ENCODE measurements at places on chromosomes 12 and 14. TPM values are rescaled to one million over a fixed set of nuclear protein-coding genes. Genes with fewer than 3 reads are reported as not detected.
A peak's percentile ranks its signal among the peaks of the same experiment; 100 is the strongest.

- no peak overlapping the region for H3K4me3 ChIP-seq
- H3K27ac ChIP-seq, result no peak overlapping the region
- no peaks in the 10 kb centered on the region for H3K36me3 ChIP-seq
- DNase-seq, result no peak
- peaks cover under 1% of the 10 kb centered on the region for H3K4me1 ChIP-seq
Measured at GRCh38 chr12:111041091-111041490, 120.7 kb upstream of the MYL2 start.

GRCh38 chr12:117328556-117329100 is 32.8 kb downstream of the NOS1 start:
- H3K27me3 ChIP-seq, result peaks cover 5% of the 10 kb centered on the region
- no peaks in the 10 kb centered on the region for H3K4me1 ChIP-seq
- no peak for DNase-seq
- H3K36me3 ChIP-seq, result no peaks in the 10 kb centered on the region

DNA sequence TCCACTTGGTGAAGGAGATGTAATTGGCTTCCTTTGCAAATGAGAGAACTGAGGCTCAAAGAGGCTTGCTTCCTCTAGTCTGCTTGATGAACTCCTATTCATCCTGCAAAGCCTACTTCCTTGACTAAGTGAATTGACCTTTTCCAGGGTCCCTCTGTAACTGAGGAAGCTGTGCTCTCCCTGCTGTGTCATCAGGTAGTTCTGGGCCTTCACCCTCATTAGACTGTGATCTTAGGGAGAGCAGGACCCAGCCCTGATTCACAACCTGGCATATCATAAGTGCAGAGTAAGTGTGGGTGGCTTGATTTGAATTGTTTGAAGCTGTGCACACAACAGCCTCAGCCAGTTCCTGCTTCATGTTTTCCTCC is 16.3 kb downstream of the ASB2 start:
- H3K4me3 ChIP-seq, result peak overlapping the region; percentile 86
- H3K27ac ChIP-seq, result peak overlapping the region; percentile 100
- no peaks in the 10 kb centered on the region for H3K27me3 ChIP-seq
- DNase-seq, result peak; percentile 74
- H3K4me1 ChIP-seq, result peaks cover 93% of the 10 kb centered on the region

GRCh38 chr12:121741743-121742142 is 29.2 kb downstream of the TMEM120B start:
- no peak overlapping the region for H3K4me3 ChIP-seq
- no peaks in the 10 kb centered on the region for H3K36me3 ChIP-seq
- H3K27ac ChIP-seq, result no peak overlapping the region
- no peak for DNase-seq

DNA sequence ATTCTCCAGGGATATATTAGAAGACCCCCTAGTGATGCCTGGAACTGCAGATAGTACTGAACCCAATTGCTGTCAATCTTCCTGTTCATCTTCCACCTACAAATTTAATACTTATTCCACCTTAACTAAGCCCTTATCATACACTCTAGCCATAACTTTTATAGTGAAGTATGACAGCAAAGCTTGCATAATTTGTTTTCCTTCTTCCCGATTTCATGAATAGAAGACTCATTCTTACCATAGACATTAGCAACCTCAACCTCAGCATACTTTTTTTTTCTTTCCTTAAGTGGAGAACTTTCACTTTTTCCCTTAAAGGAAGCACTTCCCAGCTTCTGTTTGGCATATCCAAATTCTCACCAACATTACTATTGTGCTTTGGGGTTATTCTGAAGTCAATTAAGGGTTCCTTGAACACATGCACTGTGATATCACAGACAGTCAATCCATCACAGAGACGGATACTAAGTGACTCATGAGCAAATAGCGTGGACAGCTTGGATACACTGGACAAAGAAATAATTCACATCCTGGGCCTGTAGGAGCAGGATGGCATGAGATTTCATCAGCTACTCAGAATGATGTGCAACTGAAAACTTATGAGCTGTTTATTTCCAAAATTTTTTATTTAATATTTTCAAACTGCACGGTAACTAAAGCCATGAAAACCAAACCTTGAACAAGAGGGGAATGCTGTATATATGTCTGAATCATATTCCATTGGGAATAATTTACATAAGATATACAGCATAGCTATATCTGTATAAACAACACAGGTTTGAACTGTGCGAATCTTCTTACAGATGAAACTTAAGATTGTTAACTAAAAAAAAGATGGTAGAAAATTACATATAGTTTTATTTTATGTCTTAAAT is 63.9 kb downstream of the SYT1 start:
- H3K27ac ChIP-seq, result no peak overlapping the region
- no peaks in the 10 kb centered on the region for H3K36me3 ChIP-seq
- H3K27me3 ChIP-seq, result no peaks in the 10 kb centered on the region
- DNase-seq, result no peak
- H3K4me3 ChIP-seq, result no peak overlapping the region
- H3K4me1 ChIP-seq, result no peaks in the 10 kb centered on the region

DNA sequence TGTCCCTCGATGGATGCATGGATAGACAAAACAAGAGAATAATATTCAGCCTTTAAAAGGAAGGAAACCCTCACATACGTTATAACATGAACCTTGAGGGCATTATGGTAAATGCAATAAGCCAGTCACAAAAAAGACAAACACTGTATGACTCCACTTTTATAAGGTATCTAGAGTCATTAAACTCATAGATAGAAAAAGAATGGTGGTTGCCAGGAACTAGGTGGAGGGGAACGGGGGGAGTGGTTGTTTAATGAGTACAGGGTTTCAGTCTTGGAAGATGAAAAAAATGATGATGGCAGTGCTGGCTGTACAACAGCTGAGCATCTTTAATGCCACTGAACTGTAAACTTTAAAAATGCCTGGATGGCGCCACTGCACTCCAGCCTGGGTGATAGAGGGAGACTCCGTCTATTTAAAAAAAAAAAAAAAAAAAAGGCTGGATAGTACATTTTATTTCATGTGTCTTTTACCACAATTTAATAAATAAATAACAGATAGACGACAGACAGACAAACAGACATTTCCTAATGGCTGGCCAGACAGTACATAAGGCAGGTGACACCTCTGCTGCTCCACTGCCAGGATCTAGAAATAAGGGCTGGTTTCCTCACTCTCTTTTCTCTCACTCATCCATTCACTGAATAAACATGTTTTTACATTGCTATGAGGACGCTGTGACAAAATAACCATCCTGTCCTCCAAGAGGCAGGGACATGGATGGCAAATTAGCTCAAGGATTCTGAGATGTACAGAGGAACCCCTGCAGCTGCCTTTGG is 118.8 kb downstream of the FOXN3 start:
- H3K27ac ChIP-seq, result no peak overlapping the region
- H3K27me3 ChIP-seq, result no peaks in the 10 kb centered on the region
- H3K4me1 ChIP-seq, result peaks cover 29% of the 10 kb centered on the region
- no peak overlapping the region for H3K4me3 ChIP-seq
- no peak for DNase-seq

GRCh38 chr12:121537814-121538698 is 42.8 kb downstream of the KDM2B start:
- peaks cover 1% of the 10 kb centered on the region for H3K27me3 ChIP-seq
- peaks cover 37% of the 10 kb centered on the region for H3K4me1 ChIP-seq
- H3K4me3 ChIP-seq, result peak overlapping the region; percentile 86
- peak overlapping the region; percentile 74 for H3K27ac ChIP-seq

DNA sequence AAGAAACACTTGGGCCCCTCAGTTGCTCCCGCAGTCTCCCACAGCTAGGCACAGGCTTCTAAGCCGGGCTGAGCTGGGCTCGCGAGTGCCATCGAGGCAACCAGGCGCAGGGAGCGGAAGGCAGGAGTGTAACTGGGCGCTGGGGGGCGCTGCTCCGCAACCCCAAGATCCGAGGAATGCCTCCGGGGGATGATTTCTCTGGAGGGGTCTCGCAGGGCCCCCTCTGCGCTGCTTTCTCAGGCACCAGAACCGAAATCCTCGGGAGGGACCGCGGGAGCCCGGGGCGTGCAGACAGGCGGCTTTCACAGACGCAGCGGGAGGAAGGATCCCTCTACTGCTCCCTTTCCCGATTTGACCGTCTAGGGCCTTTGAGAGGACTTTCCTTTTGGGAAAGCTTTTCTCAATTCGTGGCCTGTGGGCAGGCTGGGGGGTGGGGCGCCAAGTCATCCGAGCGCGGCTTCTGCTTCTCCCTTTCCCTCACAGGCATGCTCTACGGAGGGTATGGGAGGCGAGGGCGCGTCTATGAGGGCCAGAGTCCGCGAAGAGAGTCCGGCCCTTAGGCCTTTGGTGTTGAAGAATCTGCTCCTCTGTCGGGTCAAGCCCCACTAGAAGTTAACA is 4.3 kb upstream of the NKX2-1 start:
- no peak overlapping the region for H3K4me3 ChIP-seq
- H3K4me1 ChIP-seq, result peaks cover 8% of the 10 kb centered on the region
- peaks cover 82% of the 10 kb centered on the region for H3K27me3 ChIP-seq
- DNase-seq, result no peak

DNA sequence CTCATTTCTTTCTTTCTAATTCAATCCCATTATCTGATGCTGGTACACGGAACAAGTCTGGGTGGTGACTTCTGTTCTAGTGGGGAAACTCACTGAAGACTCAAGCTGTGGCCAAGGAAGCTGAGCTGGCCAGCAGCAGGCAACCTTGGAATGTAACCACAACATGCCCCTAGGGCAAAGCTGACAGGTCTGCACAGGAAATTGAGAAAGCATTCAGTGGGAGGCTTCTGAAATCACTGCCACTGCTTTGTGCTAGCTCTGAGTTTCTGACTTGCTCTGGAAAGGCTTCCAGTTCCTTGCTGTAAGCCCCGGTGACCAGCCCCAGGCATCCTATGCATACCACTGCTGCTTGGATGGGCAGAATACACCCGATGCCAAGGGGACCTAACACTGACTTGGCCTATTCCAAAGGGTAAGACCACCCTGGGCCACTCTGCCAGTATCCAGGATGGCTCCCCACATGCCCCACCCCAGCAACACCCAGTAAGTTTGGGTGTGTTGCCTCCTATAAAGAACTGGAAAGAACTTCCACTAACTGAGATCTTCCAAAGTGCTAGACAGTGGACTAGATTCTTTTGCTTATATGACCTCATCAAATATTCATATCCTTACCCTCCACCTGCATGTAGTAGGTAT is 84.5 kb upstream of the CDKN3 start:
- H3K36me3 ChIP-seq, result no peaks in the 10 kb centered on the region
- H3K27me3 ChIP-seq, result no peaks in the 10 kb centered on the region
- H3K27ac ChIP-seq, result no peak overlapping the region
- no peak overlapping the region for H3K4me3 ChIP-seq
- DNase-seq, result no peak
- no peaks in the 10 kb centered on the region for H3K4me1 ChIP-seq

- H3K4me1 ChIP-seq, result peaks cover 30% of the 10 kb centered on the region
- peaks cover under 1% of the 10 kb centered on the region for H3K36me3 ChIP-seq
- DNase-seq, result no peak
- H3K27me3 ChIP-seq, result peaks cover under 1% of the 10 kb centered on the region
- no peak overlapping the region for H3K4me3 ChIP-seq
- no peak overlapping the region for H3K27ac ChIP-seq
Measured at GRCh38 chr12:95554532-95555071, 3.3 kb upstream of the USP44 start.

- no peak for DNase-seq
- peaks cover 4% of the 10 kb centered on the region for H3K27me3 ChIP-seq
- no peak overlapping the region for H3K27ac ChIP-seq
- H3K4me1 ChIP-seq, result peaks cover 18% of the 10 kb centered on the region
- H3K4me3 ChIP-seq, result no peak overlapping the region
Measured at GRCh38 chr14:24422261-24422660, 7.2 kb downstream of the CBLN3 start.

DNA sequence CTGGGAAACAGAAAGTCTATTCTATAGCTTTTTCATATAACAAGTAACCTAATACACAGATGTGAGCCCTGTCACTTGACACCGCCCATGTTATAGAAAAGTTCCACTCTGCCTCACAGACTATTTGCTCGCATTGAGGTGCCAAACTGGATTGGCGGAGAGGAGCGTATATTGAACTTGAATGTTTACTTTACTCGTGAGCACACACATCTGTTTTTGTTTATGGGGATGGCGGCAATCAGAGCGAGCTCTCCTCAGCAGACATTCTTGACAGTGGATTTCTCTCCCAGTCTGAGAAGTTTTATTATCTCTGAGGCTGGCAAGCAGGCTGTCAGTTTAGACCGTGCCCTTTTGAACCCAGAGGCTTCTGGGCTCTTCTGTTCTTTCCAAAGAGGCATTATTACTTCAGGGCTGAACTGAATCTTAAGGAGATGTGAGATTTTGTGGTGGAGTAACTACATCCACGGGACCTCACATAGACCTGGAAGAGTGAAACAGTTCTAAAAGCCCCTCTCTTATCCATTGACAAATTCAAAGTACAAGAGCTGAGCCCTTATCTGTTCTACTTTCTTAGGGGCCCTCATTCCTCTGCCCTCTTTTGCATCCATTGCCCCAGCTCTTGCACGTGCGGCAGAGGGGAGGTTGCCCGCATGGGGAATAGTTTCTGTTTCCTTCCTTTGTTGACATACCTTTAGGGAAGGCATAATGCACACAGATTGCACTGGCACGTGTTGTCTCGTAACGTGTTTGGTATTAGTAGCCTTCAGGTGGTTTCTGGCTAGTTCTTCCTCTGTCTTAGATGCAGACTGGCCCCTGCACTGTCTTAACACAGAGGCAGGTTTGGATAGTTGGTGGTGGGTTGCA is 68.2 kb downstream of the DRAM1 start:
- H3K4me1 ChIP-seq, result peaks cover 9% of the 10 kb centered on the region
- no peaks in the 10 kb centered on the region for H3K36me3 ChIP-seq
- peaks cover 3% of the 10 kb centered on the region for H3K27me3 ChIP-seq
- H3K4me3 ChIP-seq, result no peak overlapping the region

DNA sequence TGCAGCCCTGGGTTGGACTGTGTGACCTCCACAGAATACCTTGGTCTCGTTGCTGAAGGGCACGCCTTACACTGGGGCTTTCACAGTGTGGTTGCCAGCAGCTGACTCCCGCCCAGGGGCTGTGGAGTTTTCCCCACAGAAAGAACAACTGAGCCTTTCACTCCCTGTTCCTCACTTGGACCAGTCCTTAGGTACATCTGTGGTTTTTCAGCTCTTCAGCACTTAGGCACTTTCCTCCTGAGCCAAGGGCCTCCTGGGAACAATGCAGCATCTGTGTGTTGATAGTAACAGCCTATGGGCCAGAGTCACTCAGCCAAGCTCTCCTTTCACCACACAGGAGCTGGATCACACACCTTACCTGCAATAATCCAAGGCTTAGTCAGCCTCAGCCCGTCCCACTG is 25.0 kb downstream of the ERP27 start:
- H3K36me3 ChIP-seq, result peaks cover 70% of the 10 kb centered on the region
- no peak overlapping the region for H3K4me3 ChIP-seq
- H3K27me3 ChIP-seq, result no peaks in the 10 kb centered on the region
- peaks cover 19% of the 10 kb centered on the region for H3K4me1 ChIP-seq

DNA sequence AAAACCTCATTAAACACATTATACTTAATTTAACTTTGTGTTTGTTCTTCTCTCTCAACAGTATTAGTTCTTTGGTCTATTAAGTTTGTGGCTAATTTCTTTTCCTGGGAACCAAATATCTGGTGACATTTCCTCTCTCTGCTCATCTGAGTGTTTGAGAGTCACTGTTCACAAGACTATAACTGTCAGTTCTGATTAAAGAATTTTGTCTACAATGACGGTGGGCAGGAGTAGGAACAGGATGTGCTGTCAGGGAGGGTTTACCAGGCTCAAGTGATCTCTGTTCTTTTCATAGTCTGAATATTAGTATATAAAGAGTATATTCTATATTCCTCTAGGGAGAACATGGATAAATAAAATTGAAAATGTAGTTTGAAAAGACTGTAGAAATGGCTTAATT is 92.9 kb downstream of the ALG10B start:
- H3K4me3 ChIP-seq, result no peak overlapping the region
- no peak for DNase-seq
- H3K27ac ChIP-seq, result no peak overlapping the region
- no peaks in the 10 kb centered on the region for H3K27me3 ChIP-seq

Gene SARNP
- total RNA-seq, result 81.6 TPM

Gene PPFIA2
- not detected for total RNA-seq

Gene NEUROD4
- total RNA-seq, result not detected

Gene KRT7
- 12.3 TPM for total RNA-seq

Gene RAD51AP1
- total RNA-seq, result 35.8 TPM

Gene FSCB
- not detected for total RNA-seq

Gene LALBA
- not detected for total RNA-seq

Gene GNG2
- total RNA-seq, result 105 TPM

Data from activated CD4-positive, alpha-beta T cell treated with anti-CD3 and anti-CD28 coated beads, Interleukin-2, amount 10 ng/mL, durations not matched to agents 24 days and 14 days (primary cell).